ENCODE measurements at places on chromosomes 6 and 20. TPM values are rescaled to one million over a fixed set of nuclear protein-coding genes. Genes with fewer than 3 reads are reported as not detected.

- peak; percentile 84 for DNase-seq
These were observed 94.0 kb downstream of the ZMYND8 start for GRCh38 chr20:47262365-47263013.

- DNase-seq, result no peak
These were observed 5.1 kb upstream of the C20orf141 start for GRCh38 chr20:2809690-2810089.

DNA sequence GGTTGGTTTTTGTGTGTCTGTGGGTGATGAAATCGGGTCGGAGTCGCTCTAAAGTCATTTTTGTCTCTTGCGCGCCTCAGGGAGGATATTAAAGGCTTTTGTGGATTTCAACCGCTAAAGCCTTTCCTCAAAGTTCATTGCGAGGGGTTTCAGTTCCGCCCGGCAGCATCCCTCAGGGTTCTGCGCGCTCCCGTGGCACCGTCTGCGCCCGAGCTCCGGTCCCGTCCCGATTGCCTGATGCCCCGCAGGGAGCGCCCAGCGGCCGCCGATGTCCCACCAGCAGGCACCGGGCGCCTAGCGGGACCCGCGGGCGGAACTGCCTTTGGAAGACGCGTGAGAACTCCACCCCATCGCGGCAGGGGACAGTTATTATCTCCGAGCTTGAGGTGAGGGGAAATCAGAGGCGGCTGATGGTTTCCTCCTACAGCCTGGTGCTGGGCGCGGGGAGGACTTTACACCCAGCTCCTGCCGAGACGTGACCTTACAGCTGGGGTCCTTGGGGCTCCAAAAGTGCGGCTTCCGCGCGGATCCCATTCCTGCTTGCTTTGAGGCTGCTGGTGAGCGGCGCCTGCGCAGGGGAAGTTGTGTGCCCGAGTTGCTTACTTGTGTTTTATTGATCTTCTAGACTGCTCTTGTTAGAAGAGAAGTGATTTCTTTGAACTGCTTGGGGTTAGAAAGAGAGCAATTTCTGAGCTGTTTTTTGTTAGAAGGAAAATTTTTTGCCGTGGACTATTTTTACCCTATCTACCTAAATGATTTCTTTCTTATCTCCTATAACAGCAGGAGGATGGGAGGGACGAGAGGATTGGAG is 27.1 kb downstream of the ULBP1 start:
- no peak for DNase-seq

DNA sequence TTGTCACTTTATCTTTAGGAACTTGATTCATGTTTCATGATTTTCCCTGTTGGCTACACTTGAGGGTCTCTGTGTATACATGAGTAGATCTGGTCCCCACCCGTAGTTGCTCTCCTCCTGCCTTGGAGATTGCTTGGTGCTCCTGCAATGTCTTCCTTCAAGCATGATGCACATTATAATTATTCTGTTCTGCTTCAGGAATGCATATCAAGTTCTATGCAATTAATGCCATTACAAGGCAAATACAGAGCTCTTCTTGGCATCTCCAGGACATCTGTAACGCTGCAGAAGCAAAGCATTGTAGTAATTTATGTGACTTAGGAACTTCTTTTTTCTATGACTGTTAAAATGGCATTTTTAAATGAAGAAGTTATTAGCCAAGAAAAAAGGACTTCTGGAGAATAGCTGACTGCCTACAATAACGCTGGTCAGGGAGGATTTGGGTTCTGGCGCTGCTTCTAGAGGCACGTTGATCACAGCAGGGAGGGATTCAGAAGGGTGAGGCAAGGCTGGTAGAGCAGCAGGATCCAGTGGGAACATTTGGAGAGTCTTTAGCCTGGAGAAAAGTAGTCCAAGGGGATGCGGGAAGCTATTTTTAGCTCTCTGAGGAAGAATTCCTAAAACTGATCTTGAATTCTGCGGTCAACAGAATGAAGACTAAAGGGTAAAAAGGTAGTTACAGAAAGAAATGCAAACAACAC is 203.6 kb downstream of the PLCB1 start:
- no peak for DNase-seq

SS18L1 gene
- 11.1 TPM for total RNA-seq

FLOT1 gene
- 111 TPM for total RNA-seq

ERVFRD-1 gene
- total RNA-seq, result not detected
